ENCODE measurements at places on chromosomes 11 and 22. TPM values are rescaled to one million over a fixed set of nuclear protein-coding genes. Genes with fewer than 3 reads are reported as not detected.

DNA sequence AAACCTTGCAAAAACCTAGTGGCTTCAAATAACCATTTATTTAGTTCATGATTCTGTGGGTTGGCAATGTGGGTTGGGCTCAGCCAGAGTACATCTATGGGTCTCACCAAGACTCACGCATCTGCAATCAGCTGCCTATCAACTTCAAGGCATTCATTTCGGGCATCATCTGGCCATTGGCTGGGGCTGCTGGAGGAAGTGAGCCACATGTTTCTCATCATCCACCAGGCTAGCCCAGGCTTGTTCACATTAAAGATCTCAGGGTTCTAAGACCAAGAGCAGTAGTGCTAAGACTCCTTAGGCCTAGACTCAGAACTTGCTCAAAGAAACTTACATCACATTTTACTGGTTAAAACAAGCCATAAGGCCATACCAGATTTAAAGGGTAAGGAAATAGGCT, 478.9 kb upstream of the ARHGAP42 start:
- no peak for DNase-seq

GRCh38 chr11:119860561-119861094, 131.6 kb upstream of the NECTIN1 start:
- DNase-seq = no peak

DNA sequence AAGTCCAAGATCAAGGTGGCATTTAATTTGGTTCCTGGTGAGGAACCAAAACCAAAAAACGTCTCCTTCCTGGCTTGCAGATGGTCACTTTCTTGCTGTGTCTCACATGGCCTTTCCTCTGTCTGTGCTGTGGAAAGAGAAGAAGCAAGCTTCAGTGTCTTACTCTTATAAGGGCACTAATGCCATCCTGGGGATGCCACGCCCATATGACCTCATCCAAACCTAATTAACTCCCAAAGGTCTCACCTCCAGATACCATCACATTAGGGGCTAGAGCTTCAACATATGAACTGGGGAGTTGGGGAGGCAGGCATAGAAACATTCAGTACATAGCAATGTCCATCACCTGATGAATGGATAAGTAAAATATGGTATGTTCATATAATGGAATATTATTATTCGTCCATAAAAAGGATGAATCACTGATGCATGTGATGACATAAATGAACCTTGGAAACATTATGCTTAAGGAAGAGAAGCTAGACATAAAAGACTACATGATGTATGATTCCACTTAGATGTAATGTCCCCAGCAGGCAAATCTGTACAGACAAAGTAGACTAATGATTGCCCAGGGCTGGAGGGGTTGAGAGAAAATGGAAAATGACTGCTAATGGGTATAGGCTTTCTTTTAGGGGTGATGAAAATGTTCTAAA, 78.6 kb upstream of the B3GNT6 start:
- DNase-seq = no peak

- no peak for DNase-seq
Measured at GRCh38 chr11:63709336-63709884, 28.1 kb downstream of the RTN3 start.

DNA sequence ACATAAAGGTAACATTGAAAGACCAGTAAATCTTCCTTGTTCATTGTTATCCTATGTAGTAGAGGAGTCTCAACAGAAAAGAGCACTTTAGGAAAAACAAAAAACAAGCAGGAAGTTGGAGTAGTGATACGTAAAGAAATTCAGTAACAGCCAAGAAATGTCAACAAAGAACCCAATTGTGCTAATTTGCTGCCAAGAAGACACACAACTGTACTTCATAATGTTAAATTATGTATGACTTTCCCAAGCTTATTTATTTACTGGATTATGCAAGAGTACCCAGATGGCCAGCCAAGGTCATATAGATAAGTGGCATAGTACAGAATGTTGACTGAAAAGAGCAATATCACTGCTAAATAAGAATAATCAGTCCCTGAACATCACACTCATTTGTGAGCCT, 264.7 kb upstream of the CCDC179 start:
- no peak for DNase-seq

GRCh38 chr11:14451825-14452224, 47.8 kb downstream of the COPB1 start:
- no peak for DNase-seq

- no peak for DNase-seq
Measured at GRCh38 chr11:69447786-69448185, 33.7 kb upstream of the LINC01488 start.

DNA sequence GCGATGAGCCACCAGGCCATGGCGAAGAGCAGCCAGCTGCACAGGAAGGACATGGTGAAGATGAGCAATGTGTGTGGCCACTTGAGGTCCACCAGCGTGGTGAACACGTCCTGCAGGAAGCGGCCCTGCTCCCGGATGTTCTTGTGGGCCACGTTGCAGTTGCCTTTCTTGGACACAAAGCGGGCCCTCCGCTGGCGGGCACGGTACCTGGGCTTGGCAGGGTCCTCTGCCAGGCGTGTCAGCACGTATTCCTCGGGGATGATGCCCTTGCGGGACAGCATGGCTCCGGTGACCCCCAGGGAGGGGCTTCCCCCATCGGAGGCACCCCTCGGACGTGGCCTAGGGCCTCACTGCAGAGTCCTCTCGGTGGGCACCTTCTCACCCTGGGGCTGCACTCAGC, 648 bp downstream of the KCNJ11 start:
- no peak for DNase-seq

GRCh38 chr22:37195921-37196320, 7.9 kb upstream of the C1QTNF6 start:
- no peak for DNase-seq

GRCh38 chr11:116225236-116225635, 547.6 kb downstream of the BUD13 start:
- DNase-seq = peak; percentile 66

DNA sequence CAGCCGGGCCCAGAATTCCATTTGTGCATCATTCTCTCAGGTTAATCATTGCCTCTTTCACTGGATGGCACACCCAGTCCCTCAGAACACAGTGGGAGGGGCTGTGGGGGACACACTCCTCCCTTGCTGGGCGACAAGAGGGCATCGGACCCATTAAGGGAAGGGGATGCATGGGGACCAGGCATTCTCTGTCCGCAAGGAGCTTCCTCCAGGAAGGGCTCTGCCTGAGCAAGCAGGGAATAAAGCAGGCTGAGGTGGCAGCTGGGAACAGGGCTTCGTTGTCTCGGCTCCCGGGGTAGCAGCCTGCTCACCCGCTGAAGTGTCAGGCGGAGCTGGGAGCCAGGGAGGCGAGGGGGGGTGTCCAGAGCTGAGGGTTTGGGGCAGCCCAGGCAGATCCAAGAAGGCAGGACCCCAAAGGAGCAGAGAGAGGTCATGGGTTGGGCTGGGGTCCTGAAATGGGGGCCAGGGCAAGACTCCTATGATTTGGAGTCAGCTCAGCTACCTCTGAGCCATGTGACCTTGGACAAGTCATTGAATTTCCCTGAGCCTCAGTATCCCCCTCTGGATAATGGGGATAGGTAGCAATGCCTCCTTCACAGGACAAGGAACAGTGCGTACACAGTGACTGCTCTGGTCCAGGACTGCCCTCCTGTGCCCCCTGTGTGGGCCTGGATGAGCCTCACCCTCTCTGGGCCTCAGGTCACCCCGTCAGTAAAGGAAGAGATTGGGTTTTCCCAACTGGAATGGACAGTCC, 1.4 kb downstream of the GAL3ST1 start:
- no peak for DNase-seq

DNA sequence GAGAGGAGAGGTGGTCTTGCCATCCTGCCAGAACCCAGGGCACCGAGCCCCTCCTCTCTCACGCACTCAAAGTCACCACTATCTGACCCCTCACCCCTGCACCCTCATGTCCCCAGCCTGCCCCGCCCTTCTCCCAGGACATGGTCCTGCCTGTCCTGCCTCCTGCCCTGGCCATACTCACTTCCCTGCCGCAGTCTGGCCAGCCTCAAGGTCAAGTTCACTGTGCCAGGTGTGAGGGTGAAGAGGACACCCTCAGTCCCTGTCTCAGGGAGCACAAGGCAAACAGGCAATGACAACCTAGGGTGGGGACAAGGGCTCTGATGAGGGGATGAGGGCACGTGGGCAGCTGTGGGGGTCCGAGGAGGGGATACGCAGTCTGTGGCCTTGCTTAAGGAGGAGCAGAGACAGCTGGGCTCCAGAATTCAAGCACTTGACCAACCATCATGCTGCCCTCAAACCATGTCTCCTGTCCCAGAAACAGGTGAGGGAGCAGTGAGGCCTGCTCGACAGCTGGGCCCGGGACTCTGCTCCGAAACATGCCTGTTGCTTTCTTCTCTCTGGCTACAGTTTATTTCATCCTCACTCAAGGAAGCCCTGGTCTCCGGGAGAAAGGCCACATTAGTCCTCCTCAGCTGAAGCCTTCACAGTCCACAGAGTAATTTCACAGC, 36.6 kb downstream of the PDGFB start:
- DNase-seq = no peak

DNA sequence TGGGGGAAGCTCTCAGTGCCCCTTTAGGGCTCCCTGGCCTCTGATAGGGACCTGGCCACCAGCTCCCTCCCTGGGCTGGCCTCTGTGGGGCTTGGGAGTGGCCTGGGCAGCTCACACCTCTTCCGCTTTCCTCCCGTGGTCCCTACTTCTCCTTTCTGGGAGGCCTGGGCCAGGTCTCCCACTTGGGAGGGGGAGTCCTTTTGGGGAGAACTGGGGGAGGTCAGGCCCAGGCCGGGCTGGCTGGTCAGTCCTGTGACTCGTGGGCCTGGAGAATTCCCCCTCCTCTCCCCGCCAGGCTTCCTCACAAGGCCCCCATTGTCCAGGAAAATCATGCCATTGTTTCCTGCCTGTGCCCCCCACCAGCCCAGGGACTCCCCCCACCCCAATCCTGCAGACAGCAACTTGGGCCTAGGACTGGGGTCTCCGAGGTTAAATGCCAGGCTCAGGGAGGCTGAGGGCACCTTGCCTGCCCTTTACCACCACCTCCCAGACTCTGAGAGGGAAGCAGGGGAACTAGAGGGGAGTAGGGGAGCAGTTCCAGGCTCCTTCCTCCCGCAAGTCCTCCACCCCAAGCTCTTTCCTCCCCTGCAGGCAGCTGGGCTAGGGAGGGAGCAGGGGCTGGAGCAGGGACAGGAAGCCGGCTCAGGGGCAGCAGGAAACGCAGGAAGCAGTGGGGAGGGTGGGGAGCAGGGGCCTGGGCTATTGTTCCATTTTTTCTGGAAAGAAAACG, 2.8 kb downstream of the MAP3K11 start:
- no peak for DNase-seq

GRCh38 chr11:57001674-57002401, 13.1 kb downstream of the OR5AK2 start:
- DNase-seq = no peak

GRCh38 chr11:44618561-44619425, 53.3 kb downstream of the CD82 start:
- DNase-seq = no peak

- no peak for DNase-seq
Measured at GRCh38 chr11:12968101-12968500, 41.0 kb upstream of the RASSF10 start.

DNA sequence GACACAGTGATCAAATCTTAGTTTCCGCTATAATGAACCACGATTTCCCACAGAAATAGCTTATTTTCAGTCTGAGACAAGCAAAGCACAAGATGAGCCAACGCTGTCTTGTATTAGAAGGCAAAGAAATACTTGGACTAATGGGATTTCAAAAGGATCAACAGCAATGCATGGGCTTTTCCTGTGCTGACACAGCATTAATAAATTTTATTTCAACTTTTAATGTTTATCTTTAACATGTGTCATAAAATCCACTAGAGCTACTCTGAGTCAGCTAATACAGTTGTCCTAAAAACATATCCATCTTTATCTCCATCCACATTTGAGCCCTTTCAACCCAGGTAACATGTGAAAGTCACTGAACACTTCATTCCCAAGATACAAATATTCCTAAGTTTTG, 15.5 kb upstream of the SLC25A17 start:
- DNase-seq = no peak

- no peak for DNase-seq
Measured at GRCh38 chr11:131637469-131638175, 267.2 kb downstream of the NTM start.

DNA sequence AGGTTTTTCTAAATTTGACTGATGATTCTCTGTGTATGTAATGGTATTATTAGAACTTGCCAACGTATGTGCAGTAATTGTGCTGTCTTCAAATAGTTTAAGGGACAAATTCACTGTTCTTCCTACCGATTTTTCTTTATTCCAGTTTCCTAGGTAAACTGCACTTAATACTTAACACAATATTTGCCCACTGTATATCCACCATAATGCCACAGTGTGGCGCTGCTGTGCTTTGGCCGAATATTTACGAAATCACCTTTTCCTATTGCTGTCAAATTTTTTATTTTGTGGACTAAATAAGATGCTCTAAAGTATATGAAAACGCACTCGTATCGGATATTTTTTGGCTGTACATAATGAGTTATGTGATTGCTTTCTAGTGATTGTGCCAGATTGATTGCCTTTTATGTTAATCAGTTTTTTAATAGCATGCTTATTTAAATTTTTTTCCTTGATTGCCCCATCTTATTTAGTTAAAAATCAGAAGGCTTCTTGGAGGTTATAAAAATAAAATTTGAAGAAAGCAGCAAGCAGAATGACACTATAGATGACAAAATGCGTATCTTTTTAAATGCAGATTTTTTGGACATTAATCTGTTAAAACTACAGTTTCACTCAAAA, 10.5 kb downstream of the AASDHPPT start:
- peak; percentile 78 for DNase-seq

OR51F2 gene
- polyA plus RNA-seq = not detected

ELMOD1 gene
- 5.8 TPM for polyA plus RNA-seq

HTR3A gene
- polyA plus RNA-seq = 1.5 TPM

APOBEC3H gene
- not detected for polyA plus RNA-seq

NAA40 gene
- 15.8 TPM for polyA plus RNA-seq

LIF gene
- polyA plus RNA-seq = 0.22 TPM

TMPRSS5 gene
- 2.4 TPM for polyA plus RNA-seq

MS4A7 gene
- polyA plus RNA-seq = 4.8 TPM

OR5A1 gene
- polyA plus RNA-seq = not detected

OR1S2 gene
- polyA plus RNA-seq = not detected

NXPE4 gene
- polyA plus RNA-seq = not detected

KRTAP5-10 gene
- polyA plus RNA-seq = not detected

SEC14L6 gene
- polyA plus RNA-seq = 1.0 TPM

CASP5 gene
- polyA plus RNA-seq = not detected

CCDC88B gene
- polyA plus RNA-seq = 23.2 TPM

CYB5R2 gene
- polyA plus RNA-seq = 18.2 TPM

APOBEC3A gene
- polyA plus RNA-seq = not detected

TESMIN gene
- 12.9 TPM for polyA plus RNA-seq

All from brain (organoid and tissue), 16 donors.